ENCODE measurements at places on chromosomes 1 and 21. TPM values are rescaled to one million over a fixed set of nuclear protein-coding genes. Genes with fewer than 3 reads are reported as not detected.

GRCh38 chr1:56916630-56917029 lies 49.2 kb downstream of the C8B start:
- no peak for DNase-seq

KLHDC7A gene
- total RNA-seq = 0.14 TPM

KRTAP25-1 gene
- total RNA-seq = not detected

GRCh38 chr1:166488327-166488726 lies 321.5 kb upstream of the FAM78B start:
- peak; percentile 36 for DNase-seq

GRCh38 chr1:226495716-226496115 lies 52.8 kb upstream of the STUM start:
- no peak for DNase-seq

- no peak for DNase-seq
Measured at GRCh38 chr1:32020339-32020738, 6.7 kb downstream of the KHDRBS1 start.

DNA sequence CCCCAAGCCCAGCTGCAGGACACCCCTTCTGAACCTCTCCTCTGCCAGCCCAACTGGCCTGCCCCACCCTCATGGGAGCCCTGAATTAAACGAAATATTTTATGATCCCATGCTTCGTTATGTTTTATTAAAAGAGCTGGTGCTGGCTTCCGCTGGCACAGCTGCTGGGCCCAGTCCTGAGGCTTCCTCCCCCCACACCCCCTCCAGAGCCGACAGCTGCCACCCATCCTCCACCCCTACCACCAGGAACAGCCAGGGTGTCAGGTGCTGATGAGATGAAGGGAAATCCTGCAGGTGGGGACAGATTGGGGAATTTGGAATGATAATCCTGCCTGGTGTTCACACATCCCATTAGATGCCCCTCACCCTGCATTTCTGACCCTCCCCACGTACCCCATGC lies 19.0 kb downstream of the IGSF21 start:
- no peak for DNase-seq

UMODL1 gene
- not detected for total RNA-seq

DNA sequence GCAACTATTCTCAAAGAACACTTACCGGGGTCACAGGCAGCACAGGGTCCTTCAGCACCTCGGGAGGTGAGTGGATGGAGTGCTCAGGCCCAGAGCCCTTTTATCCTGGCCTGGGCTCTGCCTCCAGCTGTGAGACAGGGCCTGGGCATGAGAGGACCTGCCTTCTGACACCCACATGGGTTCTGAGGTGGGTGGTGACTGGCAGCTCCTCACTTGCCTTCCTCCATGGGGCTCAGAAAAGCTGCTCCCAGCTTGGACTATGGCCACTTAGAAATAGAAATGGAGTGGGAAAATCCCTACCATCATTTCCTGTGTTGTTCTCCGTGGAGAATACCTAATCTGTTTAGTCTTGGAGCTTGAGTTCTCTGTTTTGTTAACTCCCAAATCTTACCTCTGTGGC lies at the start of gene LCE1C:
TSS of gene LCE1C (minus strand) at position 76 of the 400 bp plus-strand sequence. CDS start 1,173 bp downstream, outside the sequence.
- DNase-seq = no peak

HTR6 gene
- not detected for total RNA-seq

GRCh38 chr1:151710187-151710840 lies 6.3 kb downstream of the CELF3 start:
- no peak for DNase-seq

- DNase-seq = no peak
Measured at GRCh38 chr1:32540605-32541004, 1.4 kb downstream of the ZBTB8A start.

GRCh38 chr1:94738371-94738770 lies 81.8 kb upstream of the SLC44A3 start:
- no peak for DNase-seq

All from H4 (cell line).